Type B pancreatic cell (in vitro differentiated cells): ENCODE measurements at places on chromosomes 12 and 14. TPM values are rescaled to one million over a fixed set of nuclear protein-coding genes. Genes with fewer than 3 reads are reported as not detected.

DNA sequence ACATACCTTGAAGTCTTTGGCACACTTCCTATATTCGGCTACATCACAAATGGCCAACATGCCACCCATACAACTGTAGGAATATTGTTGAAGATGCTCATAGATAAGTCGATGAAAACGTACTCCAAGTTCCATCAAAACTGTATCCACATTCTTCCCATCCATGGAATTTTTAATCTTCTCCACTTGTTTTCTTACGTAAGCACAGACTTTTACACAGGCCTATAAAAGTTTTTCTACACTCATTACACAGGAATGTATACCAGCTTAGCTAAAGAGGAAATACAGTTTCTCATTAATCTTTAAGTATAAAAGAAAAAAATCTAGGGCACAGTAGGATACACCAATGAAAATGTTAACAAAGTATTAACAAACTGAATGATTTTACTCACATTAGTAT is 59.1 kb downstream of the EXOC5 start:
- H3K4me1 ChIP-seq = no peaks in the 10 kb centered on the region
- H3K36me3 ChIP-seq = peaks cover 19% of the 10 kb centered on the region
- H3K4me3 ChIP-seq = no peak overlapping the region
- H3K27me3 ChIP-seq = no peaks in the 10 kb centered on the region

DNA sequence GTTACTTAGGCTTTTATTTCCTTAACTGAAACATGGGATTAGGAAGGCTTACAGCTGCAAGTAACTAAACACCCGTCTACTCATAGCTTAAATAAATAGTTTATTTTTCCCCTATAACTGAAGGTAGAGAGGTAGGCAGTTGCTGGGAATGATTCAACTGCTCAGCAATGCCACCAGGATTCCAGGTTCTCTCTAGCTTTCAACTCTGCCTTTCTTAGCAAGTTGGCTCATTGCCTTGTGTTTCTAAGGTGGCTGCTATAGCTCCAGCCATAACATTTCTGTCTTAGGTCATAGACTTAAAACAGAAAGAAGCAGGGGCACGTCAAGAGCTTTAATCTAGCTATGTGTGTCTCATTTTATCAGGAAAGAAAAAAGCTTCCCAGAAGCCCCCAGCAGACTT is 103.7 kb upstream of the MDM1 start:
- no peak for DNase-seq
- peaks cover 16% of the 10 kb centered on the region for H3K4me1 ChIP-seq
- no peak overlapping the region for H3K4me3 ChIP-seq
- no peaks in the 10 kb centered on the region for H3K36me3 ChIP-seq
- no peaks in the 10 kb centered on the region for H3K27me3 ChIP-seq
- no peak overlapping the region for H3K27ac ChIP-seq

GRCh38 chr14:61290701-61291100 is 9.6 kb upstream of the TMEM30B start:
- no peak for DNase-seq
- H3K27ac ChIP-seq = no peak overlapping the region
- H3K4me1 ChIP-seq = peaks cover 15% of the 10 kb centered on the region
- no peaks in the 10 kb centered on the region for H3K36me3 ChIP-seq
- no peak overlapping the region for H3K4me3 ChIP-seq

Gene HOXC9
- 0.27 and 0.36 TPM in 2 replicates for total RNA-seq

Gene TESPA1
- total RNA-seq = not detected in 2 replicates

Gene MOAP1
- 19.3 and 20.5 TPM in 2 replicates for total RNA-seq
